ENCODE measurements at places on chromosomes 3 and 15.

DNA sequence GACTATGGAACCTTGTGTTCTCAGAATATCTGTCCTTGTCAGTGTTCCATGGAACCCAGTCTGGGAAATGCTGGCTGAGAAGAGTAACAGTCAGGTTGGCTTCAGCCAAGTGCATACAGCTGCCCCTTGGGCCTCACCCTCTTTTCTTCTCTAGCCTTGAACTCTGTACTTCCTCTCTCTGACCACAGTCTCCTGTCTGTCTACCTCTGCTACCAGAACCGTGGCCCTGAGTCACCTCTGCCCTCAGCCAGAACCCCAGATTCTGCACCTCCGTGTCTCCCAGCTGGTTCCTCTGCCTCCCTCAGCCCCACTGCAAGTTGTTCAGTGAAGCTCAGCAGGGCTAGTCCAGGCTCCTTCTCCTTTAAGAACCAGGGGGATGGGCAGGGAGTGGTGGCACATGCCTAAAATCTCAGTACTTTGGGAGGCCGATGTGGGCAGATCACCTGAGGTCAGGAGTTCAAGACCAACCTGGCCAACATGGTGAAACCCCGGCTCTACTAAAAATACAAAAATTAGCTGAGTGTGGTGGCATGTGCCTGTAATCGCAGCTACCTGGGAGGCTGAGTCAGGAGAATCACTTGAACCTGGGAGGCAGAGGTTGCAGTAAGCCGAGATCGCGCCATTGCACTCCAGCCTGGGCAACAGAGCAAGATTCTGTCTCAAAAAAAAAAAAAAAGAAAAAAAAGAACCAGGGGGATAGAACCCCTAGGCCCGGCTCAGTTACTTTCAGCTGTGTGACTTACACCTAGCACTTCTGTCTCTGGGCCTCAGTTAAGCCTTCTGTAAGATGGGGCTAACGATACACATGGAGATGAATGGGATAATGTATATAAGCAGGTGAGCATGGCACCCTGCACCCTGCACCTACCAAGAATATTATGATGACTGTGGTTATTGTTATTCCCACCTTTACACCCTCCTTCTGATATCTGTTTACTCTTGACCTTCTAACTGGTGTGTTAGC is 24.3 kb upstream of the TATDN2 start:
- DNase-seq, result peak; percentile 15

DNA sequence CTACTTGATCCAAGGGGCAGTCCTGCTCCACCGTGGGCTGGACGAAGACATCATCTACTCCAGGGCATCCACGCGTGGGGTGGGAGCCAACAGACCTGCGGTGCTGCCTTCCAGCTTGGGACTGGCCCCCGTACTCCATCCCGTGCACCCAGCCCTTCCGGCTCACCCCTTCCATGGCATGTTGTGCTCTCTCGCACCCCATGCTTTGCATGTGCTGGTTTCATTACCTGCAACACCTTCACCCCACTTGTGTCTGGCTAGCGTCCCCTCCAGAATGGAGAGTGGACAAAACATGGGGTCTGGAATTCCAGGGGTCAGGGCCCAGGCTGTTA is 30.2 kb downstream of the SEMA7A start:
- DNase-seq, result no peak

- DNase-seq, result no peak
These were observed 141.0 kb downstream of the MAGI1 start for GRCh38 chr3:65897766-65898165.

- no peak for DNase-seq
These were observed 163.8 kb upstream of the MBNL1 start for GRCh38 chr3:152104847-152105415.

GRCh38 chr3:143629726-143630125 is 218.5 kb downstream of the SLC9A9 start:
- DNase-seq, result no peak

DNA sequence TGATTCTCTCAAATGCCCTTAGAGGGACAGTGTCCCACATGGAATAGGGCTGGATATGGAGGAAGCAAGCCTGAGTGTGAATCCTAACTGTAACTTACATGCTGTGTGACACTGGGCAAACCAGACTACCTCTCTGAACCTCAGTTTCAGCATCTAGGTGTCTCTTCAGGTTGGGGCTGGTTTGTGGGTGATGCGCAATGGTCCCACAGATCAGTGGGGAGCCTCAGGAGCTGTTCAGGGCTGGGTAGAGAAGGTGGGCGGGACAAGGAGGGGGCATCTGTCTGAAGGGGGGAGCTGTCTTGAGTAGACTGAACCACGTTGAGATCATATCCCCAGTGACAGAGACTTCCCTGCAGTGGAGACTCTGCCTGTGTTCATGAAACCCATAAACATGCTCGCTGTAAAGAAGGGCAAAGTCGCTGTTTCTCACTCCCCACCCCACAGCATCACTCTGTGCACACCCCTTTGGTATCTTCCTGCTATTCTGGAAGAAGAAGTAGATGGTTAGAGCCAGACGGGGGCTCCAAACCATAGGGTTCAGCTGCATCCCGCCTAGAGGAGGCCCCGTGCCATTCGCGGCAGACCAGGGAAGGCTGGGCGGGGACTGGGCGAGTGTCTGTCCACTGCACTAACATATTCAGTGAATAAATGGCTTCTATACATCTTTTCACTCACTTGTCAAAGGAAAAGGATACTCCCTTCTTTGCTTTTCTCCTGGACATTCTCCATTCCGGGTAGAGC is 28.4 kb downstream of the SRPRB start:
- DNase-seq, result no peak

- DNase-seq, result peak; percentile 80
These were observed 169.4 kb downstream of the TBC1D2B start for GRCh38 chr15:77907824-77908751.

DNA sequence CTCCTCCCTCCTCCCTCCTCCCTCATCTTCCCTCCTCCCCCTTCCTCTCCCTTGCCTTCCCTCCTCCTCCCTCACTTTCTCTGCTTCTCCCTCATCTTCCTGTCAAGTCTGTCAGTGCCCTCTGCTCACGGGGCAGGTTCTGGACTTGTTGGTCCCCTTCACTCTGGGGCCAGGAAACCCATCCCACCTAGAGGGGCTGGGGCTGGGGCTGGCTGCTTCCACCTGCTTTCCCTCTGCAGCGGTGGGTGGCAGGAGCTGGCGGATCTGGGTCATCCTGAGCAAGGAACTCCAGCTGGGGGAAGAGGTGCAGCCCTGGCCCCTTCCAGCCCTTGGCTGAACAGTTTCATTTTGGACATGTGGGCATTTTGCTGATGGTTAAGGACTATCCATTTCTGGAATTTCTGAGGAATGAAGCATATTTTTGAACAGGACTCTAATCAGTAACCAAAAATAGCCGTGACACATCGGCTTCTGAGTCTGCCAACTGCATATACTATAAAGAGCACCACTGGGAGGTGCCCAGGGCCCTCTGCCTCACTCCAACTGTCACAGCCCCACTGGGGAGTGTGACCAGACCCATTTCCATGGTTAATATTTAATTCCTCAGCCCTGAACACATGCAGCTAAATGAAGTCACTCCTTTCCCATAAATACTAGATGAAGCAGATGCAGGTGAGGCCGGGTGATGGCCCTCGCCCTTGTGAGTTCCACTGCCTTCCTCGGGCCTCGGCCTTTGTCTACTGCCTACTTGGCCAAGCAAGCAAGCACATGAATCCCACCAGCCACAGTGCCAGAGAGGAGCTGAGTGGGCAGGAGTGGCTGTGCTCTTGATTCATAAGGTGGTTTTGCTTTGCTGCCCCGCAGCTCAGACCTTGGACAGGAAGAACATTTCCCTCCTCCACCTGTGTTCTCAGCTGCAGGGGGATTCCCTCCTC is 39.8 kb downstream of the CHDH start:
- DNase-seq, result no peak

- peak; percentile 72 for DNase-seq
These were observed 51.7 kb downstream of the UBP1 start for GRCh38 chr3:33388374-33389100.

- peak; percentile 94 for DNase-seq
These were observed at the start of gene ALG3 for GRCh38 chr3:184248454-184249411. ALG3 (minus strand) TSS chr3:184248962; CDS start chr3:184248940, 22 bp downstream.

DNA sequence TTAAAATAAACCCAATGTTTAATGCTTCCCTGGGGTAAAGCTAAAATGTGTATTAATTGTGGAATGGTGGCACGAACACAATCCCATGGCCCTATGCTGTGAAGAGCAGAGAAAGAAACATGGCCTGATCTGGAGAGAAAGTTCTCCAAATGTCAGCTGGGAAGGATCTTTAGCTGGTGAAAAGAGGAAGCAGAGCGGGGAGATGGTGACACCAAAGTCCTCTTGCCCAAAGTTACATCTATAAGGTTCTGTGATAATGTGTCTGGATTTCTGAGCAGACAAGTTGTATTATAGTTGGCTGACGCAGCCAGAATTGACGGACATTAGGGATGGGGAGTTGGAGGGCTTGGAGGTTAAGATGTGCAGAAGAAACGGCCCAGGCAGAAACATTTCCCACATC is 196.2 kb downstream of the CHST2 start:
- no peak for DNase-seq

DNA sequence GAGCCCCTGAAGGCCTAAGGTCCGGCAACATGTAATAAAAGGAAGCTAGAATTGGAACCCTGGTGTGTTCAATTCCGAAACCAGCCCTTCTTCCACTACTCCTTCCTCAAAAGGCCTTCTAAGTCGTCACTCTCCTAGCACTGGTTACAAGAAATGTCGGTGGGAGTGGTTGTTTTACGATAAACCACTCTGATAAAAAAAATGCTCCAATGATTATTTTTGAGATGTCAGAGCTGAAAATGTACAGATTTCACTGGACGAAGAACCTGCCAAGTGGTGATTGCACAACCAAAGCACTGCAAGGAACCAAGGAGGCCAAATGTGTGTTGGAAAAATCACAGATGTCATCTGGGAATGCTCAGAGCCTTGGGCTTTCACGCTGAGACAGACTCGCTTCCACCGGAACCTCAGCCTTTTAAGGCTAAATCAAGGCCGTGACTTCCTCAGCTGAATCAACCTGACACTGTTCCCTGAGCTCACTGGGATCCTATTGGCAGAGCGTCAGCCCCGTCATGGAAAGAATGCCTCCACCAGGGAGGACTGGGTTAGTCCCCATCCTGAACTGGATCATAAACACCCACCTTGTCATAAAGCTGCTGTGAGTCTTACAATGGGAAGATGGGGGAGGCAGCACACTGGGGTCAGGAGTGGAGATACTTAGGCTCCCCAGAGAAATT is 108.1 kb upstream of the THBS1 start:
- DNase-seq, result peak; percentile 16

GRCh38 chr15:79644091-79644490 is 212.0 kb downstream of the MINAR1 start:
- DNase-seq, result peak; percentile 89

GRCh38 chr15:45666119-45666875 is 31.5 kb downstream of the SQOR start:
- no peak for DNase-seq

DNA sequence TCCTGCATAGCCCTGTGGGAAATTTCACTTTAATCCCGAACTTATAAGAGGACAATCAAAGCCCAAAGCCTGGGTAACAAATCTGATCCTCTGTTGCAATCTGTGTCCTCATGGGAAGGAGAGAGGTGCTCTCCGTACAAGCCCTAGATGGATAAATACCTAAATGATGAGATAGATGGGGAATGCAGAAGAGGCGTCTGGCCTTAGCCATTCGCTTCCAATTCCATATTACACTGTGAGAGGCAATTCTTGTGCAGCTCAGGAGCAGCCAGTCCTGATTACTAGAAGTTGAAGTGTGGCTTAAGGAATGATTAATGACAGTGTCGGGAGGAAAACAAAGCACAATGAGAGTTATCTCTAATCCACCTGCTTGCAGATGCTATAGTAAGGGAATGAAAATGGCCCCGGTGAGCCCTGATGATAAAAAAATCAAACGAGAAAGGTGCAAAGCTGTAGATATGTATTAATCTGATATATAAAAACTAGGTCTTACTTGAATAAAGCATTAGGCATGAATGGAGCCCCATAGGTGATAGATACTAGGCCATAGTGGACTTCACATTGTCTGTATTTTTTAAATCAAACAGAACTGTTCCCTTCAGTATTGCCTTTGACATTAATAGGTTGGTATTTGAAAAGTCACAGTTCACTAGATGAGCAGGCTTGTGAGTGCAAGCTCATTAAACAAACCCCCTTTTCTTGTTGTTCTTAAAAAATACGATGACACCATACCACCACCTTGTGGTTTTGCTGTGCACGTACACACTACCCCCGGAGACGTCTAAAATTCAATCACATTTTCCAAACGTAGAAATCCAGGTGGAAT is 54.2 kb upstream of the TMCO5A start:
- peak; percentile 66 for DNase-seq

GRCh38 chr3:64426551-64426950 is 201.3 kb upstream of the PRICKLE2 start:
- no peak for DNase-seq

DNA sequence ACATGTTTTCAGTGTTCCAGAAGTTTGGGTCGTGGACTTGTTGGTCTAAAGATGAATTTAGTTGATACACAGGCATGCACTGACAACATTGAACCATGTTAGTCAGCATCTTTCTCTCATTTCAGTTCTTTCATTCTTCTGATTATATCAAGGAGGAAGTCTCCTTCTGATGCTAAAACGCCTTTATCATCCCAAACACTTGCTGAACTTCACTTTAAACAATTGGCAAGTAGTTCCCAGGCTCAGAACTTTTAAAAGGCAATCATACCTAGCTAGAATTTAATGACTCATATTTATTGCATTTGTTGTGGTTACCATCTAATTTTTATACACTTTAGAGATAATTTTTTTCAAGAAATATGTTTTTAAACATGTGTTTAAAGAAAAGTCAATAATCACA is 15.9 kb downstream of the LMCD1 start:
- no peak for DNase-seq

GRCh38 chr3:150603980-150604319 is 829 bp downstream of the SELENOT start:
- no peak for DNase-seq

- no peak for DNase-seq
These were observed 3.5 kb downstream of the CSK start for GRCh38 chr15:74785194-74786032.

- no peak for DNase-seq
These were observed 3.7 kb upstream of the GASK1A start for GRCh38 chr3:42975456-42975855.

GRCh38 chr3:77303955-77304699 is 264.2 kb downstream of the ROBO2 start:
- no peak for DNase-seq

DNA sequence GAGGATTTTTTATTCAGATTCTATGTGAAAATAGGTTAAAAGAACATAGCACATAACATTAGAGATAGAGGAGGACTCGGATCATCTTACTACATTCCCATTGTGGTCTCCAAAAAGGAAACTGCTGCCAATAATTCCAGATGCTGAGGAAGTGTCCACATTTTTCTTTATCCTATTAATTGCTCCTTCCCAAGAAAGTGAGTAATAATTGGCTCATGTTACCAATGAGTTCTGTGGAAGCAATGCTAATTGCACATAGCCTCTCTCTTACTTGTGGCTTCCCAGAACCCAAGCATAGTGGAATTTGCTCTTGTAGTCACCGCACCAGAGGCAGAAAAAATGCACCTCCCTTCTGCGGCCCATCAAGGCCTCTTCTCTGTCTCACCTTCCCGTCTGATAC is 208.4 kb downstream of the PLOD2 start:
- DNase-seq, result no peak

GRCh38 chr15:76582550-76582949 is 246.0 kb downstream of the ISL2 start:
- no peak for DNase-seq
